ENCODE measurements at places on chromosomes 1 and 21.

GRCh38 chr1:16618719-16619118, 5.4 kb upstream of the NBPF1 start:
- DNase-seq: no peak

- DNase-seq: no peak
Measured at GRCh38 chr1:30324251-30325084, 398.9 kb downstream of the MATN1 start.

GRCh38 chr1:9417695-9418094, 121.6 kb upstream of the SLC25A33 start:
- no peak for DNase-seq

- DNase-seq: no peak
Measured at GRCh38 chr1:64895500-64895899, 70.8 kb downstream of the JAK1 start.

GRCh38 chr1:3049905-3050304, 19.1 kb upstream of the PRDM16 start:
- no peak for DNase-seq

DNA sequence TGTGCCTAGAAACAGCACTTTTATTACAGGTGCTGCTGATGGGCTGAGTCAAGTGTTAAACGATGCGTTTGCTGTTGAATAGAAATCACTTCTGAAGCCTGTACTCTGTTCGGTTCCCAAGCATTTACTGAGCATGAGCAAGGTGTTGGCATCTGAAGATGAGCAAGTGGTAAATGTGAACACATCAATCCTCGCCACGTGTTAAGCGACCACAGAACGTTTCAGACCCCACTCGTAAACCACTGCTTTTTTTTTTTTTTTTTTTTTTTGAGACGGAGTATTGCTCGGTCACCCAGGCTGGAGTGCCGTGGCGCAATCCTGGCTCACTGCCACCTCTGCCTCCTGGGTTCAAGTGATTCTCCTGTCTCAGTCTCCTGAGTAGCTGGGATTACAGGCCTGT, 241.2 kb downstream of the SETD4 start:
- DNase-seq: no peak

DNA sequence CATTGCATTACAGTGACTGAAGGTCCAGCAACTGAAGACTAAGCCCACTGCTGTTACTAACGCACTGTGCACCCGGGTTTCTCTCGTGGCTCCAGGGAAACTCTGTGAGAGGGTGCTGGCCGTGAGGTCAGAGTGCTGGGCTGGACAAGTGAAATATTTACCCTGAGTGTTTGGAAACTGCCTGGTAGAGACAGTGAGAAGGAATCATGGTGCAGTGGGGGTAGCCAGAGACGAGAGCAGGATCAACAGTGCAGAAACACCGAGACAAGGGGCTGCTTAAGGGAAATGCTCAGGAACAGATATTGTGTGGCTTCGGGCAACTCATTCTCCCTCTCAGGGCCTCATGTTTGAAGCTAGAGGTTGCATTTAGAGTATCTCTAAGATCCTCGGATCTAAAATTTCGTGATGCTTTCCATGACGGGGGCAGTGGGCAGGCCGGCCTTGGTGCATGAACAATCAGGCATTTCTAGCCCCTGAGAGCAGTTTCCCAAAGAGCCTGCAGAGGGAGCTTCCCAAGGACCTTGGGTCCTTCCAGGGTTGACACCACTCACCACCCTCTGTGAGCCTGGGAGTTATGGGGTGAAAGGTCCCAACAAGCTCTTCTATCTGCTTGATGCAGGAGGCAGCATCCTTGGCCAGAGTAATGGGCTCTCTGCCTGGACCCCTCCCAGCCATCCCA, 9.7 kb downstream of the CD2 start:
- DNase-seq: no peak

DNA sequence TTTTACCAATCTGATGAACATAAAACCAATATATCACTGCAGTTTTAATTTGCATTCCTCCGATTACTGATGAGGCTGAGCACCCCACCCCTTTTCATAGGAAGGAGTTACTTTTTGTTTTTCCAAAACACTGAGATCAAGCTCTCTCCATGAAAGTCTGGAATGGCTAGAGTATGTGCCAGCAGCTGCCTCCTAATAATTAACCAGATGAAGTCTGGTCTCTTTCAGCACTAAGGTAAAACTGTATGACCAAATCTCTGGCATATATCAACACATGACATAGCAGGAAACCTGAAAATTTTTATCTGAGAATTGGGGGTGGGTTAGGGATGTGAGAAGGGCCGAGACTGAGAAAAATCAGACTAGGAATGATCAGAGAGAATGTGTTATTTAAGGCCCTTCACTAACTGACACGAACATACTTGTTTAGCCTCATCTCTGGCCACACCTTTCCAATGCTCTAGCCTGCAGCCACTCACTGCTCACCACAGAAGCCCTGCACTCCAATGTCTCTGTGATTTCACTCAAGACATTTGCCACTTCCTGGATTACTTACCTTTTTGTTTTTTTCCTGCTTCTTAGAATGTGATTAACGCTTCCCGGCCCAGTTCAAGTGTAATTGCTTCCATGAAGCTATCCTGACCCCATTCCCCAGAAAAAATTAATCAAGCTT, 34.7 kb downstream of the WASF2 start:
- no peak for DNase-seq

- DNase-seq: no peak
Measured at GRCh38 chr1:89757532-89757931, 63.3 kb upstream of the LRRC8D start.

DNA sequence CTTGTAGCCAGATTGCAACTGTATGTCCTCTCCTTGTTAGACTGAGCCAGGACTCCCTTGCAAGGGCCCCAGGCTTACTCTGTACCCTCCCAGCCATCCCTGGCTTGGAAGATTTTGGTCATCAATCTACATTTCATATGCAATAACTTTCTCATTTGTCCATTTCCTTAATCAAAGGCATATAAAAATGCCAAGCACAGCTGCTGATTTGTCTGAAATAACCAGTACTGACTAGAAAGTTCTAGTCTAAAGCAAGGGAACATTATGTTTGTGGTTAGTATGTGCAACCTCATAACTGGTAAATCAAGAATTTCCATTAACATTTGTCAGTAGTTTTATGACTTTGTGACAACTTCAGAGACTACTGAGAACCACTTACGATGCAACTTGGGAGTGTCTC, 370.2 kb downstream of the ST6GALNAC3 start:
- DNase-seq: no peak

DNA sequence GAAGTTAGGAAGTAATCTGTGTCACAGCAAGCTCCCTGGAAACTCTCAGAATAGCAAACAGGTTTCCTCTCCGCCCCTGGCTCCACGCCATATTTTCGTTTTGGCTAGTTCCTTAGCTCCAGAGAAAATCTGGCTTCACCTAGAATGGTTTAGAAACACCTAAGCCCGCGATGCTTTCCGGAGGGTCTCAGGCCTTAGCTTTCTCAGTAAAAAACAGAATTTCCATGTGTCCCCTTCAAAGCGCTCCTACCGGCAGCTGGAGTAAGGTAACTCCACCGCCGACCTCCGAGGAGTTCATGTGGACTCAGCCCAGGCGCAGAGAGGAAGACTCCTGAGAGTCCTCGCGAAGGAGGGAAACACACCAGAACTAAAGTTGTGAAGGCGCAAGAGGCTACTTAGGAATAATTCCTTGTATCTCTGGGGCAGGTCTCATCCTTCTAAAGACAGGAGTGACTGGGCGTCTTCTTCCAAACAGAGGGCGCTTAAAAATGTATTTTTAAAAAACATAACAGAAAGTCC, 406 bp downstream of the KIAA0040 start:
- DNase-seq: peak; percentile 83

DNA sequence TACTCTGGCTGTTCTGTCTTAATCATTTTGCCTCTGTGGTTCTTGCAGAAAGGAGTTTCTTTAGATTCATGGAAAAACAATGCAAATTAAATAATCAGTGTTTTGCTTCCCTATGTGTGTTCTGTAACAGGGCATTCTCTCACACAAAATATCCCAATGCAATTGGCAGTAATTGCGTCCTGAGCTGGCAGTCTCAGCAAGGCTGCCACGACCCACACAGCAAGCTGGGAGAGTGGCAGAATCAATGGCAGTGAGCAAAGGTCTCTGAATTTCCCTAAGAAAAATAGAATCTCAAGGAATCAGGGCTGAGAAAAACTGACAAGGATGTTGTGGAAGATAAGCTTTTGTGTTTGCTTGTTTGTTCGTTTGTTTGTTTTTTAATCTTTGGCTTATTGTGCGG, 198.1 kb upstream of the ST6GALNAC5 start:
- DNase-seq: no peak

DNA sequence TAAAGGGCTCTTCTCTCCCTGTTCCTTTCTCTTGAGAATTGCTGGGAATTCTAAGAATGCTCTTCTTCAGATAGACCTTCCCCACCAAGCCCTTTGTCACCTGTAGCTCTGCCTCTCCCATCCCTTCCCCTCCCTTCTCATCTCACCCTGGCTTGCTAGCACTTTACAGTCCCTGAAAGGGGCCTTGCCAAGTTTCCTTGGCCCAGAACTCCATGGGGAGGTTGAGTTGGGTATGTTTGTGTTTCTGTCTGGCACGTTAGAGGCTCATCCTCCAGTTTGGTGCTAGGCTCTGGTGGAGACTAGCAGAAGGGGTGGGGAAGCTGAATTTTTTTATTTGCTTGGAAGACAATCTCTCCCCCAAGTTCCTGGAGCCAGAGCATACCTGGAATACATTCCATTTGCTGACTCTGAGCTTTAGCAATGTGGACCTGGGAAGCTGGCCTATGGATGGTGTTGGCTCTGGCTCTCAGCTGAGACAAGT, 4.9 kb downstream of the CGN start:
- DNase-seq: no peak

DNA sequence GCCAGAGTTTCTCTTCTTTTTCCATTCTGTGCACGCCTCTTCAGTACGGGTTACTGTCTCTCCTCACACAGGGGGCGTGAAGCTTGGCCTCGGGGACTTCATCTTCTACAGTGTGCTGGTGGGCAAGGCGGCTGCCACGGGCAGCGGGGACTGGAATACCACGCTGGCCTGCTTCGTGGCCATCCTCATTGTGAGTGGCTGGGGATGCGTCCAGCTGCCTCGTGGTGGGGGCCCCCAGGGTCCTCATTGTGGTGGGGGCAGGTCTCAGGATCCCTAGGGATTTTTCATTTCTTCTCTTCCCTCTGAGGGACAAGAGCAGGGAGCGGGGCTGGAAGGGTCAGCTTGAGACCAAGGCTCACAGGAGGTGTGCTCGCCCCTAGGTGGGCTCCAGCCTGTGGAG, 23.5 kb downstream of the PSEN2 start:
- DNase-seq: no peak

DNA sequence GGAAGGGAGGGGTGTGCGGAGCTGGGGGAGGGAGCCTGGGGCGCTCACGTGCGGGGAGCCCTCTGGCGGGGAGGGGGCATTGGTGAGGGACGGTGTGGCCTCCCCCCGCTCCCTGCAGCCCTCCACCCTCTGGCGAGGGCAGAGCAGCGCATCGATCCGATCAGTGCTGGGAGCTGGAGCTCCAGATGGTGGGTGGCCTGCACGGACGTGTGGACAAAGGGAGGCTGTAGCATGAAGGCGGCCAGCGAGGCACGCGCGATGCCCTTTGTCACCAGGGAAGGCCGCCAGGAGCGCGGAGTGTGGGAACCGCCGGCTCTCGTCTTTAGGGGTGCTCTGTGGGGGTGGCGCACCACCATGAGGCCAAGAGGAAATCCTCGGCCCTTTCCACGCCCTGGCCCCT, 5.4 kb upstream of the HES5 start:
- DNase-seq: no peak

GRCh38 chr1:239725371-239725770, 339.0 kb downstream of the CHRM3 start:
- DNase-seq: no peak

DNA sequence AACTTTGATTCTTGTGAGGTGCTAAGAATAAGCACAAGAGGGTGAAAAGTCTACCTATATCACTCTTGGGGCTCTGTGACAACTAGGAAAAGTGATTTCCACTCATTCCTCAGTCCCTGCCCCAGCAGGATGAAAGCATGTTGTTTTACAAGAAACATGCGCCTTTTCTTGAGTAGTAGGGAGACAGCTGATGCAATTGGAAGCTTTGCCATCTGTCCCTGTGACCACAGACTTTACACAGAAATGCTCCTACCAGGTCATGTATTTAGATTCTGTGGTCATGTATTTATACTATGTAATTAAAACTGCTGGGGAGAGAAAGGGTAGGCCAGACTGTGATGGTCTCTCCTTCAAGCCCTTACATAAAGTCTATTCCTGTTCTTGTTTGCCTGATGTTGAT, 445.5 kb downstream of the PTPRC start:
- no peak for DNase-seq

- no peak for DNase-seq
Measured at GRCh38 chr1:84116558-84116957, 27.5 kb upstream of the PRKACB start.

GRCh38 chr1:55828044-55828443, 612.9 kb upstream of the USP24 start:
- no peak for DNase-seq

DNA sequence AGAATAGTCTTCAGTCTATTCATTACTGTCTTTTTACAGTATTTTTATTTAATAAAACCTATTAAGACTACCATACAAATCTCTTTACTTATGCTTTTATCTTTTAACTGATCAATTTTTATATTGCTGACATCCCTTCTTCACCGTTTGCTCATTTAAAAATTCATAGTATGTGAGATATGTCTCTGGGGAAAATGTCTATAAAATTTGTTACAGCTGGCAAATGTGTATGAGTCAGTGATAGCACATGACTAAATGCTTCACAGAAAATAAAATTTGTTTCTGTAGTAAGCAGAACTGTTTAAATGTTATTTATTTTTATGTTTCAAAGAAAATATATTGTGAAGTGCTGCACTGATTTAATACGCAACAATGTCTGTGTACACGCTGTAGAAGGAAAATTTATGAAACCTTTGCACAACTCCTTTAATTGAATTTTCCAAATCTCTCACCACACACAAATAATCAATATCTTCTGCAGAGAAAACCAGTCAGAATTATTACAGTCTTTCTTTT, 74.2 kb downstream of the ITGB3BP start:
- DNase-seq: no peak

DNA sequence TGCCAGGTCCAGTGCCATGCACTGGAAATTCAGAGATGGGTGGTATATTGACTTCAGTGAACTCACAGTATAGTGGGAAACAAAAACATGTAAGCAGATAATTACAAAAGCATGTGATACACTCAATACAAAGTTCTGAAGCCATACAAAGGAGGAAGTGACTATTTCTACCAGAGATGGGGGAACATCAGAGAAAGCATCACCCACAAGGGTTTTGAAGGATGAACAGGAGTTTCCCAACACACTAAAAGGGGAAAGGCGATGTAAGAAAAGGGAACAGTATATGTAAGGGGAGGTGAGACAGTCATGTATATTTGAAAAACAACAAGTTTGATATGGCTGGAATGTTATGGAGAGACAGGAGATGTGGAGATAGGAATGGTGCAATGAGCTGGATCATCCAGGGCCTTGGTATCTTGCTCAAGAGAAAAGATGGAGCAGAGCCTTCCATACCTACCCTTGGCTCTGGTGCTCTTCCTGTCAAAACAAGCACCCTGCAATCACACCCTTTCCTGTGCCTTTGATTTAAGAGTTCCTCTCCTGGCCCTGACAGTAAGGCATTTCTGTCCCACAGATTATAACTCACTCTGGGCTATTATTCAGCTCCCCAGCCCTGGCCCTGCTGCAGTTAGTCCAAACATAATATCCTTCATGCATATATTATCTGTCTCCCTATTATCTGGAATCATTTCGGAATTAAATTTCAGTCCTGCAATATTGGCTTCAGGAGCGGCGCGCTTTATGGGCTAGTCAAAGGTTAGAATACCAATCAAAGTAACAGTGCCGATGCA, 60.5 kb downstream of the DMAP1 start:
- DNase-seq: no peak

- DNase-seq: no peak
Measured at GRCh38 chr1:35298464-35298863, 30.0 kb downstream of the ZMYM4 start.

GRCh38 chr1:26158271-26158907, 490 bp upstream of the FAM110D start:
- DNase-seq: no peak

Measured in NCI-H1048 (cell line).